ENCODE measurements at places on chromosomes 3 and 15.

GRCh38 chr3:69784954-69785514 is 45.8 kb downstream of the MITF start:
- DNase-seq, result peak; percentile 87

- DNase-seq, result no peak
These were observed 502.5 kb upstream of the NECTIN3 start for GRCh38 chr3:110569073-110569472.

DNA sequence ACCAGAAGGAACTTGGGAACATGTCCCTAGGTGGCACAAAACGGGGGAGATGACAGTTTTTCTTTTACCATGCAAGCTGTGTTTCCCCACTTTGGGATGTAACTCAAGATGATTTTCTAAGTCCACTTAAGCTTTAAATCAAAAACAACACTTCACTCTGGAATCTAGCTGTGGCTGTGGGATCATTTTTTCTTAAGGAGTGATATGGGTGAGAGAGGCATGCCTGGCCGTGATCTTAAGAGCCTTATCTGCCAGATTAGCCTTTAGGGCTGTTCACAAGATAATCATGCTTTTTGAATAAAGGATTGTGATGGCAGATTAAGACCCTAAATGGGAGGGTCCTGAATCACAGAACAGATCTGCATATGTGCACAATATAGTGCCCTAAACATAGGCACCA is 384.8 kb upstream of the SEMA6D start:
- no peak for DNase-seq

- no peak for DNase-seq
These were observed 600.5 kb downstream of the EDEM1 start for GRCh38 chr3:5787861-5788488.

DNA sequence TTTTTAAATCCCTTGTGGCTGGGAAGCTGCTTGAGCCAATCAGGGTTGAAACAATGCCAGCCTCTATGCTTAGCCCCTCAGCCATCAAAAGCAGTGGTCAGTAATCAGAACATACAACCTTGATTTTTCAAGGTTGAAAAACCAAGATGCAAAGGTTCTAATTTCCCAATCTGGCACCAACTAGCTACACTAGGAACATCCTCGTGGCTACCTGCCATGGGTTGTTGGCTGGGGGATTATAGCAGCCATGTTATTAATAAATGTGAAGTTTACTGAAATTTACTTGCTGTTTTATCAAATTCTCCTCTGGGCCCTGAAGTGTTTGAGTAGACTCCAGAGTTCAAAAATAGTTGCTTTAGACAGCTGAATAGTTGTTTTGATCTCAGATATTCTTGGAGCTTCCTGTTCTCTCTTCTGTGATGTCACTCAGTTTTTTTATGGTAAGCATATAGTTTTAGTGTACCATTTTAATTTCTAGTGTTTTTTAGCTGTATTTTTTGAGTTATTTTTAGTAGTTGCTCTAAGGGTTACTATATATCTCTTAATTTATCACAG is 31.9 kb downstream of the PCCB start:
- DNase-seq, result no peak

Measured in AG08395 (cell line).